Esophagus squamous epithelium (tissue), 5 donors: ENCODE measurements at places on chromosomes 5 and 9.

GRCh38 chr5:17813214-17813613 lies 179.0 kb downstream of the TAF11L14 start:
- no peak for DNase-seq

DNA sequence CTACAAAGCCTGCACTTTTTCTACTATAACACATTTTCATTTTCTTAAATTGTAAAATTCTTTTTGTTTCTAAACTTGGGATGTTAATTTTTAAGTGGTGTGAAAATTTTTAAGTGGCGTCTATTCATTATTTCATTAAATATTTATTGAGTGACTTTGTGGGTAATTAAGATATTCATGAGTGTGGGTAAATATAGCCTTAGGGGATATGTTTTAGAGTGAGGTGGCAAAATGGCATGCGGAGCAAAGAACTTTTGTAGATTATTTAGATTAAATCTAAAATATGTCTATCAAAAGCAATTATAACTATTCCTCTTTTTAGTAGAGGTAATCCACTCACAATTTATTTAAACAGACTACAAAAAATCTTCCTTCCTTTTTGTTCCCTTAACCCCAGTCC lies 188.4 kb downstream of the PCSK1 start:
- no peak for DNase-seq

DNA sequence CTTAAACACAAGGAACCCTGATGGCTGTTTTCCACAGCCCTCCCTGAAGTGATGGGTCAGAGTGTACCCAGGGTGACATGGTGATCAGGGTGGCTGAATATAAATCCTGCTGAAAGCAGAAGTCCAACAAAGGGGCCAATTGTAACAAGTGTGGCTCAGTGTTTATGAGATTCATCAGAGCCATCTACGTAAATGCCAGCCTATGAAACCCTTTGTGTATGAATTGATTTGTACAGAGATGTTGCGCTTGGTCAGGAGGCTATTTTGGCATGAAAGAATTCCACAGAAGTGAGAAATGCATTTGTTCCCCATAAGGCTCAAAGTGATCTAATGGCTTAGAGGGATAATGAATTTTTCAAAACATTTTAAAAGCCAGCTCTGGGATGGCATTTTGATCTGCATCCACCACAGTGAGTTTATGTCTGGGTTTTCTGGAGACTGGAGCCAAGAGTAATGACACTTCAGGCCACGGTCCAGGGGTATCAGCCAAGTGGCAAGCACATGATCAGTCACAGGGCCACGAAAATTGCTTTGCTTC lies 12.4 kb downstream of the PRUNE2 start:
- no peak for DNase-seq

- no peak for DNase-seq
These were observed 15.1 kb upstream of the CCL28 start for GRCh38 chr5:43427306-43427705.

GRCh38 chr5:34676416-34676815 lies 20.3 kb downstream of the RAI14 start:
- no peak for DNase-seq

DNA sequence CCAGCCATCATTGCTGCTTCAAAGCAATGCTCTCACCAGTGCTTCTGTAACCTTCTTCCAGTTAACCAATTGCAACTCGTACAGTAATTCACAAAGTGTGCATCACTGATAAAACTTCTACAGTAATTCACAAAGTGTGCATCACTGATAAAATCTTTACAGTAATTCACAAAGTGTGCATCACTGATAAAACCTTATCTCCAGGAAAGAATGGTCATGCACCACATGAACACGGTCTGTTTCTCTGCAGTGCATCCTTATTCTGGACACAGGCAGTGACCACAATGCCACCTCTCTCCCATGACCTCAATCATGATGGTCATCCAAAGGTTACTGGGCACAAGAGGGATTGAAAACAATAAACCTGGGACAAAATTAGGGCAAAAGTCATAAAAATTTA lies 153.6 kb downstream of the TSSK1B start:
- no peak for DNase-seq

DNA sequence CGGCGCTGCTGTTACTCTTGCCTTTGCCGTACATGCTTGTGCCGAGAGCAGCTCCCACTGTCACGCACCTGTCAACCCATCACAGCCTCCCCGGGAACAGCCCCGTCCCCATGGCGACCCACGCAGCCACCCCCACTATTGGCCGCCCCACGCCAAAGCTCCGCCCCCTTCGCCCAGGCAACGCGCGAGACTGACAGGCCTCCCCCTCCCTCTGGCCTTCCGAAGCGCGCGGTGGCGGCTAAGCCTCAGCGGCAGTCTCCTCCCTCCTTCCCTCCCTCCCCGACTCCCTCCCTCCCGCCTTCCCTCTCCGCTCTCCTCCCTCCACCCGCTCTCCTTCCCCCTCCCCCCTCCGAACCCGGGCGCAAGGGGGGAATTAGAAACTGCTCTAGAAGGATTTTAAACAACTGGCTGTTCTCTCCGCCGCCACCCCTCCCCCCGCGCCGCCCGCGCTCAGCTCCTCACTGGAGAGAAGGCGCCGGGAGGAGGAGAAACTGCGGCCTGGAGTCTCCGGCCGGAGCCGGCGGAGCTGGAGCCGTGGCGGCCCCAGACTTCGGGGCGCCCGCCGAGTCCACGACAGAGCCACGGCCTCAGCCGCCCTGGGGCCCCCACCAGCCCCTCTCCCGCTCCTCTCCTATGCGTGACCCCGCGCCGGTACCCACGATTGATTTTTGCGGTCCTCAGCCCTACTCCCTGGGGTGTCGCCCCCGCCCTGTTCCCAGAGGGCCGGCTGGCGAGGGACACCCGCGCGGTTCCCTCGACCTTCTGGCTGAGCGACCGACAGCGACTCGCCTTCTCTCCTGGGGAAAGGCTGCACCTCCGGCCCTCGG lies at the start of gene SSBP2:
SSBP2 (minus strand) TSS at position 89 of the 827 bp plus-strand sequence; CDS start at position 34, 55 bp downstream.
- peak; percentile 99 for DNase-seq

DNA sequence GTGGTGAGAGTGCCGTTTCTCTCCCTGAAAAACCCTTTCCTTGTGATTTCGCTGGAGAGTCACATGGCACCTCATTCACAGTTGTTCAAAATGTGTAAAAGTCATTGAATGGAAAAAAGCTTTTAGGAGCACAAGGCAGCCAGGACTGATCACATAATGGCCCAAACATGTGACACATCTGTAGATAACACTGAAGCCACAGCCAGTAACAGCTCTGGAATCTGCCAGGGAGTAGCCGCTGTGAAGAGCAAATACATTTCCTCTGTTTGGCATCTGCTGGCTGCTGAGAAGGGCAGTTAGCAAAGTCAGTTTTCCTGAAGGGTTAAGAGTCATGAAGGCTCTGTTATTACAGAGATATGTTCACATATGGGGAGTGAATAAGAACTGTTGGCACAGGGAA lies 271.8 kb downstream of the NNT start:
- no peak for DNase-seq

GRCh38 chr9:124218987-124219461 lies 38.7 kb upstream of the NEK6 start:
- no peak for DNase-seq

DNA sequence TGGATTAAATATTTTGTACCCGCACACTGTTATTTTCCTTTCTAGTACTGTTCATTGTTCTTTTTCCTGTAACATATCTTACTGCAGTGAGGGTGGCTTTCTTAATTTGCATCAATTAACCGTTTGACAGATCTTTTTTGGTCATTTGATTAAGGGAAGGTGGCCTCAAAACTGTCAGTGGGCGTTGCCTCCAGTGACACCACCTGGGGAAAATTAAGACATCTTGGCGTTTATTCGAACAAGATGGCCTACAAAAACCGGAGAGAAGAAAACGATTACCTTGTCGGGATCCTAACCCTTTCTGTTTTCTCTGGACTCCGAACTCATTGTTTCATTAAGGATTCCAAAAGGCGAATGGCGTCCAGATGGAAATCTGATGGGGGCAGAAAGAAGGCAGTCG lies 2.0 kb downstream of the BASP1 start:
- DNase-seq, result no peak

GRCh38 chr5:8756498-8757084 lies 789.3 kb downstream of the SEMA5A start:
- no peak for DNase-seq

GRCh38 chr5:168714046-168714445 lies 134.9 kb upstream of the PANK3 start:
- DNase-seq, result no peak

DNA sequence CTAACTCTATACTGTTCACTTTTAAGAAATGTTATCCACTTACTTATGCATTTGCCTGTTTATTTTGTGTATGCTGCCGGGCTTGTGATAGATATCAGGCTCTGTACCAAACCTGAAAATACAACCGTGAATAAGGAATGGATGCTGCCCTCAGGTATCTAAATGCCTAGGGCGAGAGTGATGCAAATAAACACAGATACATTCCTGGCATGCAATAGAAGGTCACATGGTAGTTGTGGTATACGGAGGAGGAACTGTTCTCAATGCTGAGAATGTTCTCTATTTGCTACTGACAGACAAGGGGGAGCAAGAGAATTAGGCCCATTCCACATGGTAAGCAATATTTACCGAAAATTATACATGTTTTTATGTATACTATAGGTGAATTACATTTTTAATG lies 227.8 kb downstream of the ICE1 start:
- no peak for DNase-seq
